ENCODE measurements at places on chromosomes 12 and 14.

DNA sequence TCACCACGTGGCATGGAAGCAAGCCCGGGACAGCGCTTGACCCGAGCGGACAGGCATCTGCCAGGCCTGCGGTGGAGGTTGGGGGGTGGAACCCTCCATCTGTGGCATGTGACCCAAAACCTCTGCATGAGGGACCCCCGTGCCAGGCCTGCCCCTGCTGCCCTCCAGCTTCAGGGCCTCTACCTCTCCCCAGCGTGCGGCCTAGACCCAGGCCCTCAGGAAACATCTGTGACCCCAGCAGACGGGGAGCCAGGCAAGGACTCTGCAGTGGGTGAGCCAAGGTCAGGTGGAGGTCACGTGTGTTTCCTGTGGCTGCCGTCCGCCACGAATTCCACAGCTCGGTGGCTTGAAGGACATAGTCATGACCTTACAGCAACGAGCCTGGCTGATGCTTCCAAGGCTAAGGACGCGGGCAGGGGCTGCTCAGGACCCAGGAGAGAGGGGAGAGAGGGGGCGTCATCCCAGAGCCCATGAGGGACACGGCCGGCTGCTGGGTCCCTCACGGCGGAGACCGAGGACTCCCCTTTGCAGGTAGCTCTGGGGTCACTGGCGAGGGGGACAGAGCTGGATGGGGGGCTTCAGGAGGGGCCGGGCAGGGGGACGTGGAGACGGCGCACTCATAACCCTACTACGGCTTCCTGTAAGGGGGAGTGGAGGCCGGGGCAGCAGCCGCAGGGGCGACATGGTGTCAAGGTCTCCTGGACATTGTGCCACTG, 91.5 kb downstream of the GALNT9 start:
- no peak for DNase-seq

DNA sequence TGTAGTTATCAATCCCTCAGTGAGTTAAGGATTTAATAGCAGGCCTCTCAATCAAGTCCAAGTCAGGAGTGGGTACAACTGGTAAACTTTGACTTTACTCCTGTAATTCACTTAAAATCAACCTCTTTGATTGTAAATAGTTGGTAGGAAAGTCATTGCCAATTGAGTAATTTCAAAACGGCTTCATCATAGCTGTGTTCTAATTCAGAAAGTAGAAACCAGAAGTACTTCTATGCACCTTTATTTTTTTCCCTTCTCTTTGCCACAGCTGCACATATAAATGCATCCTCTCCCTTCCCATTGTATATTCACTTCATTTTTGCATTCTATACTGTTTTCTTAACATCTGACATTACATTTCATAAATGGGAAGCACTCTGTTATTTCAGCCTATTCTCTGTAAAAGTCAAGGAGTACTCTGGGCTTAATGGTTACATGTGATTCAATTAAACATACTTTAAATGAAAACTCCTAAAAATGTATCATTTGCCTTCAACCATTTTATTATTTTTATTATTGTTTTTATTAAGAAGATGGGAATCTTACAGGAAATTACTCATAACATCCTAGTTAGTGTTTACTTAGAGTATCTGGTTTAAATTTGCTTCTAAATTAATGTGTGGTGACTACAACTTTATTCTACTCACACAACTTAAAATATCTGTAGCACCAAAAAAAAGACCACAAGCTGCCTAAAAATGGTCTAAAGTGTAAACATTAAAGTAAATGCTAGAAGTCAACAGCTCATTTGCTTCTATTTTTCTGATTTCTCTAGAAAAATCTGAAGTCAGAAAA, 171.2 kb downstream of the CEP128 start:
- no peak for DNase-seq

DNA sequence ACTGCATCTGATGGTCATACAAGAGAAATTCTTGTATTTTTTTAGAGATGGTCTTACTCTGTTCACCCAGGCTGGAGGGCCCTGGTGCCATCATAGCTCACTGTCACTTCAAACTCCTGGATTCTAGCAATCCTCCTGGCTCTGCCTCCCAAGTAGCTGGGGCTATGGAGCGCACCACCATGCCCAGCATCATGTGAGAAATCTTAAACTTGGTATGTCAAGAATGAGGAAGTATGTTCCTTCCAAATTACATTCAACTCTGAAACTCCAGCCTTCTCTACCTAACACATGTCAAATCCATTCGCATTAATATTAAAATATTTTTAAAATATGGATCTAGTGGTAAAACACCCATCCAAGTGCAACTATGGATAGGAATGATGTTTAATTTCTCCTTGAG, 27.5 kb upstream of the CDKN3 start:
- DNase-seq = no peak

GRCh38 chr14:77032491-77032843, 4.0 kb upstream of the IRF2BPL start:
- DNase-seq = no peak

DNA sequence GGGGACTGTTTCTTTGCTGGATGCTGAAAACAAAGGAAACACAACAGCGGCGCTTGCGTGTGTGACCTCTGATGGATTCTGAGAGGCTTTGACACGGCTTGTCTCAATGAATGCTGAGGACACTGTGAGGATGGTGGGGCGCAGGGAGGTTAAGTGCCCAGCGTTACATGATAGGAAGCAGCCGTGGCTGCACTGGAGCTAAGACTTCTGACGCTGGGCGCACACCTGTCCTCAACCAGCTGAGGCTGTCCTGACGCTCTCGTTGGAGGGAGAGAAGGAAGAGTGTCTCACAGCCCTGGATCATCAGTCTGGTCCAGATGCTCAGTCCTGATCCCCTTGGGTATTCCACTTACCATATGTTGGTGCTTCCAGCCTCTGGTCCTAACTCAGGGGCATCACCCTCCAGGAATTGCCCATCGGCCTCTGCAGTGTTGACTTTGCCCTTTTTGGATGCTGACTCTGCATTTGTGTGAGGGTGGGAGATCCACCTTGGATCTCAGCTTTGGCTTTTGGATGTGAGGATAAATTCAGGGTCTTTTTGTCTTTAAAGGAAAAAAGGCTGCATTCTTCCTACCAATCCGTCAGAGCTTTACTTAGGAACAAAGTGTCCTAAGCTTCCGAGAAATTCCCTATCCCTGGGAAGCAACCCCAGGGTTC, 125.2 kb downstream of the ZNF664 start:
- DNase-seq = no peak

DNA sequence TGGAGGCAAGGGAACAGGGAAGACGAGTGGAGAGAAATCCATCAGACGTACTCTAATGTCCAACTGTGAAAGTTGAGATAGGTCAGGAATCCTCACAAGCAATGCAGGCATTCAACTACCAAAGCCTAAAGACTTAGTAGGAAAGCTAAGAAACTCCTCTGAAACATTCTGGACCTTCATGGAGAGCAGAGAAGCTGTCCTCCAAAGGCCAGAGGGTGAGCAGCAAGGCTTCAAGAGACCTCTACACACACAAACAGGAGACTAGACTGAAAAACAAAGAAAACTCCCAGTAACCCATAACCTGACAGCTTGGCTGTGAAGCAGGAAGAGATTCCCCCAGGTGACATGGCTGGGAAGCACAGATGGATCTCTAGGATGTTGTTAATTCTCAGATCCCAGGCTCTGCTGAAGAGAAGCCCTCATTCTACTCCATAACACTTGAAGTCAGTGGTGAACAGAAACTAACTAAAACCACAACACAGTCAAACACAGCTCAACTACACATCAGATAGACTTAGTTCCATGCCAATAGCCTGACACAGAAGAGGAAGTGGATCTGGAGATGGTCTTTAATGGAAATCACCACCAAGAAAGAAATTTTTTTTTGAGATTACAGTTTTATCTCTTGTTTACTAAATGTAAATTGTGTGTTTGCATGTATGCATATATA, 23.2 kb upstream of the LYZ start:
- no peak for DNase-seq

DNA sequence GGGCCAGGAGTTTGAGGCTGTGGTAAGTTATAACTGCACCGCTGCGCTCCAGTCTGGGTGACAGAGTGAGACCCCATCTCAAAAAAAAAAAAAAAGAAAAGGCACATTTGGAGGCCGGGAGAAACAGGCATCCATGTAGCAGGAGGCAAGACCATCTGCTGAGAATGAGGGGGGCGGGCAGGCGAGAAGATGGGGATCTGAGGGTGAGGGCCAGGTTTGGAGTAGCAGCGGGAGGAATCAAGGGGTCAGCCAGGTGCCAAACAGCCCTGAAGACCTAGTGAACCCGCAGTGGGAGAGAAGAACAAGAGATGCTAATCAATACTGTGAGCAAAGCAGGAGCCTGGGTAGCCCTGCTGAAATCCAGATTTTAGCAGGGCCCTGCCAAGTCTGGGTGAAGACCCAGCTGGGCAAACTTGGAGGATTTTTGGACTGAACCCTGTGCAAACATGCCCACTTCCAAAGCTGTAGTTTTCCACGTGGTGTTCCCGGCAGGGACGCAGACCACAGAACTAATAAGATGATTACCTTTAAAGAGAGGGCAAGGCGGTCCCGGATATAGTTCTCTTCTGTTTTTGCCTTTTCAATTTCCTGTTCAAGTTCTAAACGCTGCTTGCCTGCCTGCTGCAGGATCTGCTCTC, 61.0 kb downstream of the NIN start:
- no peak for DNase-seq

- no peak for DNase-seq
Observed at GRCh38 chr12:78918268-78918667, 53.7 kb downstream of the SYT1 start.

DNA sequence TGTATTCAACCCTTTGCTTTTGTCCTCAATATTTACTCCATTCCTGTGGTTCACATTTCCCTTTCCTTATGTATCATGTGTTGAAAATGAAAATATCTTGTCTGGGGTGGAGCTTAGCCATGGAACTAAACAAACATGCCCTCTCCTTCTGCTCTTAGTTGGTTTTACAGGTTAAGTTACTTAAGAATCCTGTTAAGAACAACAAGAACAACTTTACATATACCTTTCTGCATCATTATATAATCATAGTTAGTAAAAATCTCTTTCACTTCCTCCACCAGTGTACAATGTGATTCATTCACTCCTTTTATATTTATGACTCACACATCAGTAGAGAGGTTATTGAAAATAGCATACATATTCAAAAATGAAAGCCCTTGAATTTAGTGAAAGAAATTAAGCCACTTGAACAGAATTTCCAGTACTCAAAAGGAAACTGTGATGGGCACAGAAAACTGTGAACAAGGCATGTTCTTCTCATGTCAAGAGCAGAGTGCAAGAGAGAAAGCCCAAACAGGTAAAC, 307.7 kb downstream of the CCDC91 start:
- no peak for DNase-seq

GRCh38 chr12:4899364-4899763, 10.3 kb upstream of the KCNA1 start:
- DNase-seq = no peak

- no peak for DNase-seq
Observed at GRCh38 chr12:53049571-53050318, at the start of gene TNS2. Gene TNS2, plus strand, starts transcription at chr12:53050065. Its CDS starts 121 bp downstream, at chr12:53050186.

DNA sequence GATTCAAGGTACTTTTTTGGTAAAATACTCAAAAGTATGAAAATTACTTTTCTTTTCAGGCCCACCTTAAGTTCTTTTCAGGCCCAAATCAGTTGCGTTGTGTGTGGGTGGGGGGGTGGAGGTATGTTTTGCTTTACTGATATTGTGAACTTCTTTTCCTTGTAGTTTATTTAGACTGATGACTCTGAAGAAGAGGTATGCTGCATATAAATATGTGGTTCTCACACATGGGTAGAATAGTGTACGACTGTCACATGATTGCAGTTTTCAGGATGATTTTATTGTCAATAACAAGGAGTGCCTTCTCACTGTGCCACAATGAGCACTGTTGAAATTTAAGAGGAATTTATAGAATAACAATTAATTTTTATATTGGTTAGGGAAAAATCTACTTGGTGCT, 166.6 kb upstream of the ATP2B1 start:
- no peak for DNase-seq

GRCh38 chr12:101920906-101921305, 43.5 kb downstream of the DRAM1 start:
- DNase-seq = no peak

GRCh38 chr14:31855262-31855661, 221.8 kb upstream of the ARHGAP5 start:
- DNase-seq = no peak

- DNase-seq = no peak
Observed at GRCh38 chr12:92290350-92290695, 144.7 kb upstream of the BTG1 start.

- DNase-seq = no peak
Observed at GRCh38 chr14:73685328-73685727, 28.9 kb downstream of the PNMA1 start.

GRCh38 chr12:130589540-130590317, 126.4 kb downstream of the RIMBP2 start:
- DNase-seq = no peak

- DNase-seq = no peak
Observed at GRCh38 chr14:33567023-33567728, 383.7 kb downstream of the EGLN3 start.

- DNase-seq = no peak
Observed at GRCh38 chr14:74864198-74864597, 11.7 kb downstream of the PROX2 start.

DNA sequence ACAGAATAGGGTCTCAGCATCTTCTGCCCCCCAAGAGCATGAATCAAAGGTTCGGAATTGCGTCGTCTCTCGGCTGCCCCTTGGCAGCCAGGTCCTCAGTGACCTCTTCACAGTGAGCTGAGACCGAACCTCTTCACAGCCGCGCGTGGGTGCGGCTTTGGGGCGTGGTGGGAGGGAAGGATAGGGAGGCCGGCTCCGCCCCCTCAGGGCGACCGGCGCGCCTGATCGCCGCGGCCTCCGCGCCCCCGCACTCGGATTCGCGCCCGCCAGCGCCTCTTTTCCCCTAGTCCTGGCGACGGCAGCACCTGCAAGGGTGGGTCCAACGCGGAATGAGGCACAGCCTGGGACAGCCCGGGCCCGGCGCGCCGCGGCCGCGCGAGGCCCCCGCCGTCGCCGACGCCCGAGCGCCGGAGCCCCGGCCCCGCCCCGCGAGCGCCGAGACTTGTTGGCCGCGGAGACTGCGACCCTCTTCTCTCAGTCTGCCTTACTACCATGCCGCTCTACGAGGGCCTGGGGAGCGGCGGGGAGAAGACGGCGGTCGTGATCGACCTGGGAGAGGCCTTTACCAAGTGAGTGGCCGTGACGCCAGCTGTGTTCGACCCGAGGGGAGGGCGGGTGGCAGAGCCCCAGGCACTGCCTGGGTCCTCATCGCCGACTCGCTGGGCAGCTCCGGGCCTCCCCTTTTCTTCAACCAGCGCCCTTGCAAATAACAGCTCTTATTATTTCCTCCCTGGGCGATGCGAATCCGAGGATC, at the start of gene ACTR10:
Gene ACTR10 (plus strand): TSS at position 424 of the 754 bp plus-strand sequence. CDS start 69 bp downstream, at position 493.
- peak; percentile 82 for DNase-seq

- no peak for DNase-seq
Observed at GRCh38 chr14:103133210-103134140, 10.2 kb downstream of the TNFAIP2 start.
